ENCODE measurements at places on chromosomes 6 and 20.

DNA sequence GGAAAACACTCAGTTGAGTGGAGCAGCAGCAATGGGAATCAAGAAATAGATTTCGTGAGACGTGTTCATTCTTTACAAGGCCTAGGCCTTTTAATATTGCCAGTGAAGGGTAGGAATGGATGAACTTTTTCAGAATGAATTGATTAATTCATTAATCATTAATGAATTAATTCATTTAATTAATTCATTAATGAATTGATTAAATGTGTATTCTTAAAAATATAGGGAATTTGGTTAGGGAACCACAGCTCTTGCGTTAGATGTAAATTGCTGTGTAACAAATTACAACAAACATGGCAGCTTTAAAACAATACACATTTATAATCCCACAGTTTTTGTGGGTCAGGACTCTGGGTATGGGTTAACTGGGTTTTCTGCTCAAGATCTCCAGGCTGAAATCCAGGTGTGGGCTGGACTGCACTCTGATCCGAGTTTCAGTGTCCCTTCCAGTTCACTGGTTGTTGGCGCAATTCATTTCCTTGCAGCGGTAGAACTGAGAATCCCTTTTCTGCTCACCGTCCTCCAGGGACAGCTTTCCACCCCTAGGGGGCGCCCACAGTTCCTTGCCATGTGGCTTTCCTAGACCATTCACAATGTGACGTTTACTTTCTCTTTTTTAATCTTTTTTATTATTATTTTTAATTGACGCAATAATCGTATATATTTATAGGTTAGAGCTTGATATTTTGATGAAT is 32.8 kb upstream of the BCAS1 start:
- DNase-seq = peak; percentile 0

GRCh38 chr20:46657137-46657536 is 5.9 kb upstream of the SLC13A3 start:
- no peak for DNase-seq

GRCh38 chr6:11298651-11299420 is 66.4 kb upstream of the NEDD9 start:
- DNase-seq = peak; percentile 86

- no peak for DNase-seq
These were observed 312.1 kb downstream of the CDH26 start for GRCh38 chr20:60270341-60270740.

DNA sequence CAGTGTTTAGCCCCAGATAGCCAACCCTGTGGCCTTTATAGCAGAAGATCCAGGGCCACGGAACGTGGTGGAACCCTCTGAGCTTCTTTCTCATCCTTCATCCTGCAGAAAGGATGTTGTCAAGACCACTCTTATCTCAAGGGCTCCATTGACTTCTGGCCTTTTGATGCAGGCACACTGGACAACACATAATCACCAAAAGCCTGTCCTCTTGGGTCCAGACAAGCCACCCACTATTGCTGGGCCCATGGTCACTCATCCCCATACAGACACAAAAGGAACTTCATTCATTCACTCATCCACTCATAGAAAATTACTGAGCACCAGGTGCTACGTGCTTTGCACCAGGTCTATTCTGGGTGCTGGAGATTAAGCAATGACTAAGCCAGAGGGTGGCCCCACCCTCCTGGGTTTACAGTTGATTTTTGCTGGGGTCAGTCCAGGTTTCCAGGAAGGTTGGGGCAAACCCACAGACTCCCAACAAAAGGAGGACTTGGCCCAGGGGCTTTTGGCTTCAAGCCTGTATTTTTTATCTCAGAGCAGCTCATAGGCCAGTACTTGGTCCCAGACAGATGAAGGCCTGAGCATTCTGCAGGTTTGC is 2.4 kb downstream of the CST8 start:
- DNase-seq = no peak

DNA sequence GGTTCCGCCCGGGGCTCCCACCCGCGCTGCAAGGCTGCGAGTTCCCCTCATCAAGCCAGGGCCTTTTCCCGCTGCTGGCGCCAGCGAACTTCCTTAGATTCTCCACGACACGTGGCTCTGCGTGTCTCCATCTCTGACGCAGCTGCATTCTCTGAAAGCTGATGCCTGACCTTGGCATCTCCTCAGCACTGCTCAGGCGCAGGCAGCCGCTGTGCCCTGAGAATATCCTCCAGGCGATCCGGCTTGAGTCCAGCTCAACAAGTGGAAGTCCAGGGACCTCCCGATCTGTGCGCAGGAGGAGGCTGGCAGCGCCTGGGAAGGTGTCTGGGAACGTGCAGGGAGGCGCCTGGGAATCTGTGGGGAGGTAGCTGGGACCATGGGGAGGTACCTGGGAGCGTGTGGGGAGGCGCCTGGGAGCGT is 171.2 kb upstream of the THBS2 start:
- DNase-seq = no peak

DNA sequence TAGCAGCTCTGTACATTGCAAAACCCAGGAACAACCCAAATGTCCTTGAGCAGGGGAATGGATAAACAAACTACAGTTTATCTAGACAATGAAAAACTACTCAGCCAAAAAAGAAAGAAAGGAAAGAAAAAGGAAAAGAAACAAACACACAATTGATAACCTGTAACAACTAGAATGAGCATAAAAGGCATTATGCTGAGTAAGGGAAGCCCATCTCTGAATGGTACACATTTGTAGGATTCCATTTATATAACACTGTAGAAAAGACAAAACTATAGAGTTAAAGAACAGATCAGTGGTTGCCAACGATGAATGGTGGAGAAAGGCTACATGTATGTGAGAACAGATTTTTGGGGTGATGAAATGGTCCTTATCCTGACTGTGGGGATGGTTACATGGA is 454.0 kb downstream of the PKHD1 start:
- no peak for DNase-seq

GRCh38 chr6:50778696-50779095 is 40.0 kb upstream of the TFAP2B start:
- no peak for DNase-seq

DNA sequence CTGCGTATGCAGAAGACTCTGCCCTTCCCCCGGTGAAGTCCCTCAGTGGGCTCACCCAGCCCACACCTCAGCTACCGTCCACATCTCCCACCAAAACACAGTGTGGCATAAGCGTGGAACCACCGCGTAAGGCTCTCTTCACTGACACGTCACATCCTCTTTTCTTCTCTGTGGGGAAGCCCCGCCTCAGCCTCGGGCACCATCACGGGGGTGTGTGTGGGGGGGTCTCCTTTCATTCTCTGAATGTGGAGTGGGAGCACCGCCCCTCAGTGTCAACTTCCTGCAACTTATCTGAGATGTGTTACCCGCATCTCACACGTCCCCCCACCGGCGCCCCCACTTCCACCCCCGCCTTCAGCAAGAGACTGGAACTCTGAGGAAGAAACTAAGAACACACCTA is 388.4 kb upstream of the JARID2 start:
- no peak for DNase-seq

DNA sequence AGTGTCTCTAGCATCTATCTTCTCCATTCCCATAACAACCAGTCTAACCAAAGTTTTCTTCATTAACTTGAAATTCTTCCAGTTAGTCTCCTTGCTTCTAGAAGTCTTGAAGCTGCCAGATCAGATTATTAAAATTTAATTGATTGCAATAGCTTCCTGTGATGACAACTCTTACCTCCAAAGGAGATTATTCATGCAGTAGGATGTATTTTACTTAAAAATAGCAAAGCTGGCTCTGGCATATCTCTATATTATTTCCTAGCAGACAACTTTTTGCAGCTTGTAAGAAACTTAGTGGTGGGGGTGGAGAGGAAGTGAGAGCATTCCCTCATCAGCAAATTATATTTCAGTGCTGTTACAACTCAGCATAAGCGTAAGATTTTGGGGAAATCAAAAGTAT is 290.4 kb downstream of the GRIK2 start:
- no peak for DNase-seq

DNA sequence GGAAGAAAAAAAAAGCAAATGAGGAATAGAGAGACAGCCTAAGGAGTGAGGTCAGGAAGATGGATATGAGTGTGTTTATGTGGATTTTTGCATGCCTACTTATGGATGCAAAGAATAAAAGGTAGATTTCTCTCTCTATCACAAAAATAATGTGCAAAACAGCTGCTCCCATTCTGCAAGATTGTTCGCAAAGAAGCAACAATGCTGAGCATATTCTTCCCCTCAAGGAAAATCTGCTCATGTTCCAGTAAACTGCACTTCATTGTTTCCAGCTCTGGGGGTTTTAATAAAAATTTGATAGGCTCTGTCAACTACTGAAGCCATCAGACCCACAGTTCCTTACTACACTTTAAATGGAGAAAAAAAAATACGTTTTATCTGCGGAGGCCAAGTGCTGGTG is 177.3 kb downstream of the COL9A1 start:
- no peak for DNase-seq

DNA sequence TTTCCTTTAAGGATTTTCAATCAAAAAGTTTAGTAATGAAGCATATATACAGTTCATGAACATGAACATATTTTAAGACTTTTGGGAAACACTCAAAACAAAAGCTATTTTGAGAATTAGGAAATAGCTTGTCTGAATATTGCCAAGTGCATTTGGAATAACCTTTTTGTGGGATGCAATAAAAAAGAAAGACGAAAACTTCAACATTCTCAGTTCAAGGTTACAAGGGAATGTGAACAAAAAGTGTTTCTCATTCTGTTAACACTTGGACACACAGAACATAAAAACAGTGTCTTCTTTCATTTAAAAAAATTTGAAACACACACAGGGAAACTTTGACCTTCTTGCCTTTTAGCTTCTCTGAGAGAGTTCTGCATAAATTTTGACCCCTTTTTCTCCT is 72.7 kb upstream of the TCF21 start:
- DNase-seq = no peak

- no peak for DNase-seq
These were observed 196.1 kb downstream of the JARID2 start for GRCh38 chr6:15441981-15442380.

DNA sequence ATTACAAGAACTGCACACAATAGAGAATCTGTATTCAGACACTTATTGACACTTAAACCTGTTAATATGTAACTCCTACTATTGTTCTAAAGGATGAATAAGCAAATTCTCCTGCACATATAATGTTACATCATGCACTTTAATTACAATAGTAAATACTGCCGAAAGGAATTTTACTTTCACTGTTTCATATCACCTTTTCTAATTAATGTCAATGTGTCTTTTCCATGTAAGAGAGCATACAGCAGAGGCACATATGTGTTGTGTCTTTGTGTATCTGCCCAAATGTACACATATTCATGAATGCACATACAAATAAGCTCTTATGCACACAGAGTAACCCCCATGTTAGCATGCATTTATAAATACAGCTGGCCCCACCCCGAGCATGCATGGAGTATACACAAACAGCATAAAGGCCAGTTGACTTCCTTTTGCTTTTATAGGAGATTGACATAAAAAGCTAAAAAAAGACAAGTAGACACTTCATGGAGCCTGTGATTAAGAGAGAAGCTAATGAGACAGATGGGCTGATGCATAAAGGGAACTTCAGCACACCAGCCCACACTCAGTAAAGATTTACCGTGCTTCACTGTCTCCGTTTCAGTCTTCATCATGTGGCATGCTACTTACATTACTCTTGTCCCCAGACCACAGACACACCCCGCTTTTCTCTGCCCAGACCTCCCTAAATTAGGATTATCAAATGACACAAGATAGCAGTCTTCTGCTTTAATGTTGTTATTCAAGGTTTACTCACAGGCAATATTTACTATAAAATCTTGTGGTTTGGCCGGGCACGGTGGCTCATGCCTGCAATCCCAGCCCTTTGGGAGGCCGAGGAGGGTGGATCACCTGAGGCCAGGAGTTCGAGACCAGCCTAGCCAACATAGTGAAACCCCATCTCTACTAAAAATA is 184.6 kb downstream of the ATXN1 start:
- no peak for DNase-seq

GRCh38 chr6:111767752-111768430 is 105.4 kb downstream of the FYN start:
- DNase-seq = no peak

DNA sequence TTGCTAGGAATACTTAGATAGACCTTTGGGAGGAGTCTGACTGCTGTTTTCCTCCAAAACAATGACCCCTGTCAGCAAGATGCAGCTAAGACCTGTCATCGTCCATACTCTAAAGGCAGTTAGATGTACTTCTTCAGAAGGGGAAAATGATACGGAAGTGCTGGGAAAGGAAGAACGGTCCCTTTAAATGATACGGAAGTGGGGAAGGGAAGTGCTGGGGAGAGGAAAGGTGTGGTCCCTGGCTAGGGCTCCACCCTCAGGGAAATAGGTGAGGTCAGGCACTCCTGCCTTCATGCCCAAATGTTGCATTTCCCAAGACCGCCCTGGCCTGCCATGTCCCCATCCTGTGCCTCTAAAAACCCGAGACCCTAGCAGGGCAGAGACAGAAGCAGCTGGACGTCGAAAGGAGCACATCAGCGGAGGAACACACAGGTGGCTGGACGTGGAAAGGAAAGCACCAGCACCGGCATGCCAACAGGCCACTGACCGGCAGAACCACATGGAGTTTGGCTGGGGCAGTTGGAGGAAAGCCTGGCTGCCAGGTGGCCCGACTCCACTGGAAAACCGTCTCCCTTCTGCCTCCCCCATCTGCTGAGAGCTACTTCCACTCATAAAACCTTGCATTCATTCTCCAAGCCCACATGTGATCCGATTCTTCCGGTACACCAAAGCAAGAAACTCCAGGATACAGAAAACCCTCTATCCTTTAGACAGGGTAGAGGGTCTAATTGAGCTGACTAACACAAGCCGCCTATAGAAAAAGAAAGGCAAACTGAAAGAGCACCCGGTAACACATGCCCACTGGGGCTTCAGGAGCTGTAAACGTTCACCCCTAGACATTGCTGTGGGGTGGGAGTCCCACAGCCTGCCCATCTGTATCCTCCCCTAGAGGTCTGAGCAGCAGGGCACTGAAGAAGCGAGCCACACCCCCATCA is 94.6 kb downstream of the FAXC start:
- DNase-seq = no peak

DNA sequence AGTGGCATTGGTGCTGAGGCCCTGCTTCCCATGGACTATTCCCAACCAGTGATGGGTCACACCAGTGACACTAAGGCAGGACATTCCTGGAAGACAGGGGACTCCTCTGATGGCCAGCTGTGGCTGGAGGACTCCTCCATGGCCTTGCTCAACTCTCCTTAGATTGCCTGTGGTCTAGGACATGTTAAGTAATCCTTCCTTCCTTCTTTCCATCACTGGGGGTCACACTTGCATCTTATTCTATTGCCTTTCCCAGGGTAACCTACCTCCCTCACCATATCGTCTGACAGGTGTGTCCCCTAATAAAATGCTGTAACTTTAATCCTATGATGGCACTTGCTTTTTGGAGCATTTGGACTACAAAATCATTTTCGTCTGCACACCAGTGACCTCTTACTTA is 24.5 kb upstream of the HLA-A start:
- DNase-seq = no peak

GRCh38 chr20:25203871-25204320 is 8.4 kb downstream of the ENTPD6 start:
- no peak for DNase-seq

All from NCI-H748 treated with DMSO at 0.1 percent for 48 hours (cell line).